Fibroblast of pulmonary artery (primary cell): ENCODE measurements at places on chromosomes 6 and 20.

GRCh38 chr6:29525311-29525639 is 34.3 kb downstream of the UBD start:
- no peak for DNase-seq

DNA sequence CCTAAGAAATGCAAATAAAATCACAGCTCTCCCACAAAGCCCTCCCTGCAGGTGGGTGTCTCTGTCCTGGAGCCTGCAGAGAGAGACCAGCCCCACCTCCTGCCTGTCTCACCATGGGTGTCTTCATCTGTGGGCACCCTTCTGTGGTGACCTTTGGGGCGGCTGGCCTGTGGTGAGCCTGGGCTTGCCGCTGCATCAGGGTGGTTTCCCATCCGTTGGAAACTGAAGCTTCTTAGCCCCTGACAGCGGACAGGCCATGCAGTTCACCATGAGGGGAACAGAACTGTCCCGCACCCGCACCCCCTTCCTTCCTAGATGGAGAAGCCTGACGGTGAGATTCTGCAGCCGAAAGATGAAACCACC is 42.3 kb upstream of the FRMD1 start:
- no peak for DNase-seq

DNA sequence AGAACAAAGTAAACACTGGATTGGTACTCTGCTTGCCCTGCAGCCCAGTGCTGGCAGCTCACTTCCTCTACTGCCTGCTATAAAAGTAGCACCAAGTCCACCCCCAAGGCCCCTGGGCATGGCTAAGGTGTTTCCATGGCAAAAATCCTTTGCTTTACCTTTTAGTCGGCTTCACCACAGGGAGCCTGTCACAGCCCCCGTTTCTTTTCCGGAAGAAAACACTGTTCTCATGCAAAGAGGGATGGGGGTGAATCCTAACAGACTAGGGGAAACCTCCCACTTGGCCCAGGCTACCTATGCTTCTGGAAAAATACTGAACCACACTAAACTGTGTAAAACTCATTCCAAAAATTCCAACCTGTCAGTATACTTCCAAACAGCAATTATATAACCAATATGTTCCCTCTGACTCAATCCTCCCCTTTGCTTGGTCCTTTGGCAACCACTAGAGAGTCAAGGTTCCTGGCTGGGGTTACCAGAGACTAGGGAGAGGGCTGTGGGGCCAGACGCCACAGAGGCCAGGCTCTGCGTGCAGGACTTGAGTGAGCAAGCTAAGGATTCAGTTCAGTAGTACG is 16.1 kb downstream of the PPIL1 start:
- DNase-seq: peak; percentile 87

DNA sequence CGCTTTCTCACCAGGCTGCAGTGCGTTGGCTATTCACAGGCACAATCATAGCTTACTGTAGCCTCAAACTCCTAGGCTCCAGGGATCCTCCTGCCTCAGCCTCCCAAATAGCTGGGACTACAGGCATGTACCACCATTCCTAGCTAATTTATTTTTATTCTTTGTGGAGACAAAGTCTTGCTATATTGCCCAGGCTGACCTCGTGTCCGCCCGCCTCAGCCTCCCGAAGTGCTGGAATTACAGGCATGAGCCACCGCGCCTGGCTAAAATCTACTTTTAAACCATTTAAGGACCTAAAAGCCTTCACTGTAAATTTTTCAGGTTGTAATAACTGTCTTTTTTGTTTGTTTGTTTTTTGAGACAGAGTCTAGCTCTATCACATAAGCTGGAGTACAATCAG is 15.2 kb downstream of the SAMHD1 start:
- DNase-seq: no peak

DNA sequence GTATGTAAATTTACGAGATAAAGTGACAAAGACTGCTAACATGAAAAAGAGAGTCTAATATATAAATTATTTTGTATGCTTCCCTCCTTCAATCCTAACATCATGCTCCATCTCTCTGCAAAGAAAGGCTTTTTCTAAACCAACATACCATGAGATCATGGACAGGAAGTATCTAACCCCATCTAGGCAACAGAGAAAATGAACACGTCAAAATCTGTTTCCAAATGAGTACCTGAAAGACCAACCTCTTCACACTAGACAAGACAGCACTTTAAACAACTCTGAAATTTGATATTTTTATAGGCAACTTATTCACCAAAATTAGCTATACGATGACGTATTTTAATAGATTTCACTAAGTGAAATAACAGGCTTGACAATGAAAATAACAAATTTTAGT is 54.6 kb downstream of the MAN1A1 start:
- DNase-seq: no peak

DNA sequence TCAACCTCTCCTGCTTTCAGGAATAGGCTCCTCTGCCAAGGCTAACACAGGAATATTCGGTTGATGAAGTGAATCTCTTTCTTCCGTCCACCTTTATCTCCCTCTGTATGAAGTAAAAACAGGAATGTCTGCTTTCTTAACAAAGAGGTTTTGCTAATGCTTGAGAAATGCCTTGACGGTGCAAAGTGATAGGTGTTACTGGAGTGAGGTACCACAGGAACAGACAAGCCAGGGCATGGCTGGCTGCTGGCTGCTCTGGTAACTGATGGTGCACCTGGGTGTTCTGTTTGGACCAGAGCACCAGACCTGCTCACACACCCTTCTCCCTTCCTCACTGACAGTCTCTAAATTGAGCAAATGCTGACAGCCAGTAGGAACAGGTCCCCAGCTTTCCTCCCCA is 174.0 kb upstream of the FBXL4 start:
- DNase-seq: no peak

DNA sequence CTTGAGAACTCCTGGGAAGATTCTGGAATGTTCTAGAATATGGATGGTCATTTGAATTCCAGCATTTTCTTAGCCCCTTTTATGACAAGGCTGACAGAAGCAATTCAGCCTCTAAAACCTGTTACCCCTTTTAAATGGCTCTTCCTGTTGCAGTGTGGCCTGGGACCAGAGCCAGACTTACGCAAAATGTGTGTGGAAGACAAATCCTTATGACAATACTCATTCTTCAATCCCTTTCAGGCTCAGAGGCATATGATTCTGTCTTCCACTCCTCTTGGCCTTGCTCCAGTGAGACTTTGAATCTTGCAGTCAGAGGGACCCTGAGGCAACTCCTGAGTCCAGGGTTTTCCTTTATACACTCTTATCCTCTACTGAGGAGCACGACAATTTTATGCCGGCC is 287.0 kb downstream of the CLIC5 start:
- DNase-seq: peak; percentile 81

- DNase-seq: peak; percentile 54
Measured at GRCh38 chr20:37902504-37903313, at the start of gene VSTM2L. Gene VSTM2L, plus strand, starts transcription at chr20:37903127. Its CDS starts 224 bp downstream, at chr20:37903351.

DNA sequence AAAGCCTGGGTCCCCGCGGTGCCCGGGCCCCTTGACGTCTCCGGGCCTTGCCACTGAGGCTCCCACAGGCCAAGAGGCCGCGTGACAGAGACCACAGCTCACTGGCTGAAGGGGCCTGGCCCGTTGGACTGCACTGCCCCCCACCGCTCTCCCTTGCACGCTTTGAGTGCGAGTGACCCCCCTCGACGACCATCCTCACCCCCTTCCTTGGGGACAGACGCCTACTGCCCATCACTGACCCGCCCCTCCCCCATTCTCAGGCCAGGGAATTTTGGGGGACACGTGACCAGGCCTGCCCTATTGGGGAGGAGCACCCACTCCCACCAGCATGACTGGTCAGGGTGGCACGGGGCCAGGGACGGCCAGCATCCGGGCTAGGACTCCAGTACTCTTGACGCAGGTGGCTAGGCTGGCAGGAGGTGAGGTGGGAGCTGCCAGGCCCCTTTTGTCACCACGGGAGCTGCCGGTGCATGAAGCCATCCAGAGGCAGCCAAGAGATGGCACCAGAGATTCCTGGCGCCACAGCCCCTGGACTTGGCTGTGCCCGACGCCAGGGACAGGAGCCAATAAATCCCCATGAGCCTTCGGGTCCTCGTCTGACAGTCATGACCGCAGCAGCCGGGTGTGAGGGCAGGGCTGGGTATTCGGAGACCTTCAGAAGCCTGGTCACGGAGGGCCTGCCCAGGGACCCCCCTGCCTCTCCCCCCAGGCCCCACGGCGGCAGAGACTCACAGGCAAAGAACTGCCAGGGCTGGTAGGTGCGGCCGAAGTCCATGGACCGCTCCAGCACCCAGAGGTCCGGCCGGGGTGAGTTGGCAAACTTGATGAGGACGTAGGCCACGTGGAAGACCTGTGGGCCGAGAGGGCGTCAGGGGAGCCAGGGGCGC is 14.5 kb downstream of the LAMA5 start:
- no peak for DNase-seq

DNA sequence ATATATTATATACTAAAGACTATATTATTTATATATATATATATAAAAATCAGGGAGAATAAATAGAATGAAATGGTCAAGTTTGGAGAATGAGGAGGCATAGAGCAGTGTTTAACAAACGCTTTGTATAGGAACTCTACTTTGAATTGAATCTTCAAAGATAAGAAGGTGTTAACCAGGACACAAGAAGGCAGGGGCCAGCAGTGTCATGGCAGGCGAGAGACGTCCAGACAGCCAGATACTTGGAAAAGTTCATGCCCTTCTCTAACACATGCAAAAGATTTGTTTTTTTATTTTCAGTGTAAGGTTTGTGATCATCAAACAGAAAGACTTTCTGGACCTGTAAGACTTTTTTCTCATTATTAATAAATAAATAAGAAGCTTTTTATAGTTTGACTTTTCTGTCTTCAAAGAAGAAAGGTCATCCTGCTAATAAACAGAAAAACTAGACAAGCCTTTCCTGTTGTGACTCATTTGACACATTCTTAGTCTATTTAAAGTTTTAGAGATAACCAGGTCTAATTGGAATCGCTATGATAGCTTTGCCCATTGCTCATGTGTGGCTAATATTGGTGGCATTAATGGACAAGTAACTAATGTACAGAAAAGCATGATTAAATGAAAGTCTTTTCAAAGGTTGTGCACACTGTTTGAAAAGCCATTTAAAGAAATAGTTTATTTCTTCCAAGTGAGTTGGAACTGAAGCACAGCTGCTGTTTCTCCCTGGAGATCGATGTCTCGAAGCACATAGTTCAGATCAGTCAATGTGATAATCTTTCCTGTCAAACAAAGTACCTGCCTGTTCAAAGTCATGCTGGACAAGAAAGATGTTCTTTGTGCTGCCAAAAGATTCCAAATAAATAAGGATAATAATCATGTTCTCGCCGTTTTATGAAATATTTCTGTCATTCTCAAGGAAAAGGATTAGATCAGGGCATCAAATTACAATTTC is 420.4 kb upstream of the OPRM1 start:
- no peak for DNase-seq

DNA sequence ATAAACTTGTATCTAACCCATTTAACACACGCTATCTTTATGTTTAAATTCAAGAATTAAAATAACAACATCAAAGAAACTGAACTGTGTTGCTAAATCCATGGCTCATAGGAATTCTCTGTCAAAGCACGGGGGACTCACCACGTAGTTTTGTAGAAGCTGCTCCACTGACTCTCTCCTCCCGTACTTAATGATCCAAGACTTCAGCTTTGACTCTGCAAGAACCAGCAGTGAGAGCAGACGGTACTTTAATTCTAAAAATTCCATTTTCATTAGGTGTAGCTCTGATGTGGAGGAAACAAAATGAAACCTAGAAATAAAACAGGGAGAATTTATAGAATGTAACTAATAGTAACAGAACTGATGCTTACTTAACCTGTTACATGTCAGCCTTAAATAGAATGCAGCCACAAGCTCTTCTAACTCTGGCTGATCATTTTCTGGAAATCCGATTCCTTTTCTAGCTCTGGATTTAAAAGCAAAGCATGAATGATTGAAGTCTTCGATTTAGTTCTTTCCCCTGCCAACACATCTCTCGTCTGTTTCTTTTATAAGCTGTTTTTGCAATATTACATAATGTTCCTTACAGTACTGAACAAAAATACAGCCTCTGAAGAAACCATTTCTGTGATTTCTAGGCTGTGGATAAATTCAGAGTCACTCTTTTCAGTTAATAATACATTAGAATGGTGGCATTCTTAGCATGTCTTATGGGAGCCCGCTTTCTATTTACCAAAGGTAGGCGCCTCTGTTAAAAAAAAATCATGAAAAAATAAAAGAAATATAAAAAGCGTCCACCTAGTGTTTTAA is 165.5 kb downstream of the SYNE1 start:
- no peak for DNase-seq

GRCh38 chr6:128570680-128571063 is 50.3 kb upstream of the PTPRK start:
- DNase-seq: no peak

- DNase-seq: no peak
Measured at GRCh38 chr6:95489185-95489863, 88.0 kb upstream of the MANEA start.

DNA sequence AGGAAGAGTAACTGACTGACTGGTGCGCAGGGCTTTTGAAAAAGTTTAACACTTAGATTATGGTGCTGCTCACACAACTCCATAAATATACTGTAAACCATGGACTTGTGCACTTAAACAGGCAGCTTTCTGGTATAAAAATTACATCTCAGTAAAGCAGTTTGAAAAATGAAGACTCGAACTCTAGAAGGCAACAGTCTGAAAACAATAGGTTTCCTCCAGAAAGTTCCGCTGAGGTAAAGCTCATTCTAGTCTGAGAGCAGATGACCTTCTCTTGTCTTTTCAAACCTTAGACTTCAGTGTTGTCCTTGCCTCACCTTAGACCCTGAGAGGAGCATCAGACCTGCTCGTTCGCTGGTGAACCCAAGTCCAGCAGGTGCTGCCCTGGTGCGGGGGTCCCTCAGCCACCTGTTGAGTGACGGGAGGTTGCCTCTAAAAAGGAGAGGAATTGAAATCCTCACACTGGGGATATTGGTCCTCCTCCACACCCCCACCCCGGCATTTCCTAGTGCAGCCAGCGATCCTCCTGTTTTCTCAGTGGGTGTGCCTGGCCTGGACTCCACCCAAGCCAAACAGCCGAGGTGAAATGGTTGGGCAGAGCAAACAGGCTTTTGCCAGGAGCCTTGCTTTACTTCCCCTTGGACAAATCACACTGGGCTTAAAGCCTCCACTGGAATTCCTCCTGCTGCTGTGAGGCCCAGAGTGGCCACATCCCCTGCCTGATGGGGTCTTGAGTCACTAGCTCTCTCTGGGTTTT is 14.7 kb upstream of the PYGB start:
- DNase-seq: peak; percentile 75

DNA sequence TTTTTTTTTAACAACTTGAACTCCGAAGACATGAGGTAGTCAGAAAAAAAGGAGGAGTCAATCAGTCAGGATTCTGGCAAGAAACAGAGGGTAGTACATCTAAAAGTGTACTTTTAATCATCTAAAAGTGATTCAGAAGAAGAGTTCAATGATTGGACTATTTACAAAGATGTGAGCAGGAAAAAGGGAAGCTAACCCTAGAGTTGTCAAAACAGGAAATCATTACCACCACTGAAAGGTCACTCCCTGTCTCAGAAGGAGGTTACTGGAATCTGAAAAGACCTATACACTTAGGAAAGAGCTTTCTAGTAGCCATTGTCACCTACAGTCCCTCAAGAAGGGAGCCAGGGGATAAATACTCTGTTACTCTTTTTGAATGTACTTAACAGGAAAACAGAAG is 16.7 kb upstream of the LMBRD1 start:
- no peak for DNase-seq

DNA sequence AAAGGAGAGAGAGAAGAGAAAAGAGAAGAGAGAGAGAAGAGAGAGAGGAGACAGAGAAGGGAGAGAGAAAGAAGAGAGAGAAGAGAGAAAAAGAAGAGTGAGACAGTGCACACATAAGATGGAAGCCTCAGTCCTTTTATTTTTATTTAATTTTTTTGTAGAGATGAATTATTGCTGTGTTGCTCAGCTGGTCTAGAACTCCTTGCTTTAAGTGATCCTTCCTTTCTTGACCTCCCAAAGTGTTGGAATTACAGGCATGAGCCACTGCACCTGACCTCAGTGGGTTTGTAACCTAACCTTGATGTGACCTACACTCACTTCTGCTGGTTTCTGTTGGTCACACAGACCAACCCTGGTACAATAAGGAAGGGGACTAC is 6.3 kb upstream of the CD40 start:
- DNase-seq: no peak
